ENCODE measurements at places on chromosomes 2 and 18.

DNA sequence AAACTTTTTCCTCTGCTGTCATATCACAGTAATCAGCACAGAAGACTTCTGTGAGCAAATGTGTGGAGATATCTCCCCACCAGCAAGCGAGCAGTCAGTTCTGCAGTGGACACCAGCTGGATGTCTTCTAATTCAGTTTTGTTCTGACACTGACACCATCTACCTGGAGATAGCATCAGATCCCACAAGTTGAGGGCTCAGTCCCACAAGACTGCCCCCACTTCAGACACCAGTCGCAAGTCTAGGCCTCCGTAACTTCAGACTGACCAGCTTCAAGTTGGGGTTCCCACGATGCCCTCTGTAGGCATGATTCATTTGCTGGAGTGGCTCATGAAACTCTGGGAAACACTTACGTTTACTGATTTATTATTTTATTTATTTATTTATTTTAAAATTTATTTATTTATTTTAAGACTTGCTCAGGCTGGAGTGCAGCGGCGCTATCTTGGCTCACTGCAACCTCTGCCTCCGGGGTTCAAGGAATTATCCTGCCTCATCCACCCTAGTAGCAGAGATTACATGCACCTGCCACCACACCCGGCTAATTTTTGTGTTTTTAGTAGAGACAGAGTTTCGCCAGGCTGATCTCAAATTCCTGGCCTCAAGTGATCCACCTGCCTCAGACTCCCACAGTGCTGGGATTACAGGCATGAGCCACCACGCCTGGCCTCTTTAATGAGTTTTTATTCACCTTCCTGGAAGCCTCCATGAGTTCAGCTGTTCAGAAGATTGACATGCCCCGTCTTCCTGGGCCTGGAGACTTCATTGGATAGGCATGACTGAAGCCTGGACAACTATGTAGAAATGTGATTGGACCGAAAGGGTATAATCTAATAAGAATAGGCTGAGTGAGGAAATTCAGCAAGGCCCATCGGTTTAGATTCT lies 55.7 kb downstream of the PAPOLG start:
- no peak for DNase-seq

GRCh38 chr2:72539071-72539552 lies 286.7 kb downstream of the EXOC6B start:
- no peak for DNase-seq

- no peak for DNase-seq
Observed at GRCh38 chr18:21303445-21303844, 61.4 kb downstream of the GREB1L start.

GRCh38 chr2:159186462-159186861 lies 100.0 kb downstream of the WDSUB1 start:
- no peak for DNase-seq

- DNase-seq = no peak
Observed at GRCh38 chr18:64718808-64719207, 569.9 kb upstream of the LINC00305 start.

- DNase-seq = no peak
Observed at GRCh38 chr2:139077099-139077737, 297.0 kb upstream of the NXPH2 start.
